T-helper 22 cell (primary cell): ENCODE measurements at places on chromosomes 12 and 14.

GRCh38 chr12:75982169-75982564 is 49.4 kb downstream of the PHLDA1 start:
- DNase-seq: no peak

DNA sequence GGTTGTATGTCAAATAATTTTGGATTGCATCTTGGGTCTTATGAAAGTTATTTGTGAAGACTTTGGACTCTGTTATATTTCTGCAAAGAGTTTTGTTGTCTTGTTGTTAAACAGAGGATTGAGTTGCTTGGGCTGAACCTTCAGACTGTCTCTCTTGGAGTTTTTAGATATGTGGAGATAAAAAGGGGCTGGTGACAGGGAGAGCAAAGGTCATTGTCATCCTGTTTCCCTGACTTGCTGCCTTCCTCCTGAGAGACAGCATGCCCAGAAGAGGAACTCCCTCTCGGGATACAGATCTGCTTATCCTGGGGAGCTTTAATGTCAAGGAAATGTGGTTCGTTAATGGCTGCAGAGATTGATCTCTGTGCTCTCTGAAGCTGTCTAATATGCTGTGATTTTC is 47.6 kb upstream of the RFLNA start:
- DNase-seq: no peak

DNA sequence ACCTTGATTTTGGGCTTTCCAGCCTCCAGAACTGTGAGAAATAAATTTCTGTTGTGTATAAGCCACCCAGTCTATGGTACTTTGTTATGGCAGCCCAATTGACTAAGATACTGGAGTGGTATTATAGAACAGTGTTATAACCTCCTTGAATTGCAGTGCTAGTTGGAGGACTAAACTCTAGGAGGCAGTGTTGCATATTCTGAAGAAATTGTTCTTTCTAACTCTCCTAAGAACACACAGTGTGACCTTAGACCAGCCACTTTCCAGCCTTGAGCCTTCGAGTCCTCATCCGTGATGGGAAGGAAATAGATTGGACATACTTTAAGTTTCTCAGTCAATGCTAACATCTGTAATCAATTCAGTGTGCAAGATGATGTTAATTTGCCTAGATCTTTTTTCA is 22.4 kb upstream of the LRRC10 start:
- no peak for DNase-seq

DNA sequence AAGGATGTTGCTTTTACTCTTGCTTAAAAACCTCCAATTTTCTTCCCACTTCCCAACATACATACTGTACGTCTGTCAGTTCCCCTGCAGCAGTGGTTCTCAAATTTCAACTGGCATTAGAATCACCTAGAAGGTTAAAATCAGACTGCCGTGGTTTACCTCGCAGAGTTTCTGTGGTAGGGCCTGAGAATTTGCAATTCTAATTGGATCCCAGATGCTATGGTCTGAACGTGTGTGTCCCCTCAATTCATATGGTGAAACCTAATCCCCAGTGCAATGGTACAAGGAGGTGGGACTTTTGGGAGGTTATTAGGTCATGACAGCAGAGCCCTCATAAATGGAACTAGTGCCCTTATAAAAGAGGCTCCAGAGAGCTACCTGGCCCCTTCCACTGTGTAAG is 226.9 kb downstream of the CRADD start:
- no peak for DNase-seq

GRCh38 chr12:6113691-6114475 is 10.6 kb downstream of the VWF start:
- no peak for DNase-seq

DNA sequence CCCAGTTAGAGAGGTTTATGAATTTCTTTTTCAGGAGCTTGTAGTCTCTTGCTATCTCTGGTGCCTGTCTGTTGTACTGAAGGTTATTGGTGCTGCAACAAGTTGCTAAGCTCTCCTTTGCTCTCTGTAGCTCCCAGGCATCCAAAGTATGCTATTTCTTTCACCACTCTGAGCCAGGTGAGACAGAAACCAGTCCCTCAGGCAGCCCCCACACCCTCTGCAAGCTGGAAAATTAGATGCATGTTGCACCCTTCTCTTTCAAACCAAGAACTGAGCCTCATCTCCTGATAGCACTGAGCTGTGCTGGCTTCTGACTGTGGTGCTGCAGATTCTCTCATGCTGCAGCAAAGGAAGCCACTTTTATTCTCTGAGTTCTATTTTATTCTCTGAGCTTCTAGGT is 9.6 kb upstream of the TRIM9 start:
- no peak for DNase-seq

DNA sequence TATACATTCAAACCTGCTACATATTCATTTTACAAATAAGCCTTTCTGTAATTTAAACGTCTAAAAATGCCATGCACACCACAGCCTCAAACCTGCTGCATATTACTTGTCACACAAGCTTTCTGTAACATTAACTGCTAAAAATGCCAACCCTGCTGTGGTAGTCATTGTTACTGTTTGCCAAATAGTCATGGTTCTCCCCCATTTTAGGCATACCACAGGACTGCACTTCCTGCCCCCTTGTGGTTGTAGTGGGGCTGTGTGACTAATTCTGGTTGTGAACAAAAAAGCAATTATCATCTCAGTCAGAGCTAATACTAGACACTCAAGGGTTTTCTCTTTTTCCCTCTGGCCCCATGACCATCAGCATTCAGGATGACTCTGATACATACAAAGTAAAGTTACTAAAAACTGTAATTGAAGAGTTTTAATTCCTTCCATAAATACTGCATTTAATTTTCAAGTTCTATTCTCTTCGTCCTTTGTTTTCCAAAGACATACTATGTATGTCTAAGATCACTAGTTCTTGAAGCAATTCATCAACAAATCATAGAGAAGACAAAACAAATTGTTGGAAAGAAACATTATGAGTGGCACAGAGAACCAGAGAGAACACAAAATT is 5.7 kb upstream of the SLC35F4 start:
- no peak for DNase-seq
